Activated CD4-positive, CD25-positive, alpha-beta regulatory T cell (primary cell): ENCODE measurements at places on chromosomes 6 and 20.

DNA sequence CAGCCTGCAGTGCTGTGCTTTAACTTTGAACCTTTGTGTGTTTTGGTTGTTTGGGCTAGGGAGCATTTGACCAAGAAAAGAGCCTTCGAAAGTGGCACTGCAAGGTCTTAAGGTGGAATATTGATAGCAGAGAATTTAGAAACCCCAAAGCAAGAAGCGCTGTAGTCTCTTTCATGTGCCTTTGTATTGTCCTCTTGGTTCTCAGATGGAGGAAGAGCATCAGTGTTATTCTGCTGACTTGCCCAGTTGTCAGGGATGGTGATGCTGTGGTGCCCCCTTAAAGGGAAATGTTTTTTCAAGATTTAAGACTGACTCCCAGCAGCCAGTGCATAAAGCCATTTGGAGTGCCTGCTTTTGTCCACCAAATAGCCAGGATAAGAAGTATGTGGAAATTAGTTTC is 102.7 kb upstream of the INSM1 start:
- no peak for DNase-seq

DNA sequence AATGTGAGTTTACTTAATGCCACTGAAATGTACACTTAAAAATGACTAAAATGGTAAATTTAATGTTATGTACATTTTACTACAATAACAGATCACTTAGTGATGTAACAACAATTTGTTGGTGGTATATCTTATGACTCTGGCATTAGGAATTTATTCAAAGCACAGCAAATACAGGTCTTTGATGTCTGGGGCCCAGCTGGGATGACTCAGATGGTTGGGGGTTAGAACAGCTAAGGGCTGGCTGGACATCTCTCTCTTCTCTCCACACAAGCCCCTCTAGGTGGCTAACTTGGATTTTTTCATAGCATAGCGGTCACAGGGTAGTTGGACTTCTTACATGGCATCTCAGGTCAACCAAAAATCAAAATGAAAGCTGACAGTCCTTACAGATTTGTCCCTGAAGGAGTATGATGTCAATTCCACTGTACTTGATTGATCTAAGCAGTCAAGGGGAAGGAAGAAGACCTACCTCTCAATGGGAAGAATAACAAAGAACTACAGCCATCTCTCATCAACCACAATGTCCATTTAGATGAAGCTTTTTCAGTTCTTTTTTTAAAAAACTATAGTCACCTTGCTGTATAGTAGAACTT is 37.5 kb upstream of the LCA5 start:
- DNase-seq, result no peak

DNA sequence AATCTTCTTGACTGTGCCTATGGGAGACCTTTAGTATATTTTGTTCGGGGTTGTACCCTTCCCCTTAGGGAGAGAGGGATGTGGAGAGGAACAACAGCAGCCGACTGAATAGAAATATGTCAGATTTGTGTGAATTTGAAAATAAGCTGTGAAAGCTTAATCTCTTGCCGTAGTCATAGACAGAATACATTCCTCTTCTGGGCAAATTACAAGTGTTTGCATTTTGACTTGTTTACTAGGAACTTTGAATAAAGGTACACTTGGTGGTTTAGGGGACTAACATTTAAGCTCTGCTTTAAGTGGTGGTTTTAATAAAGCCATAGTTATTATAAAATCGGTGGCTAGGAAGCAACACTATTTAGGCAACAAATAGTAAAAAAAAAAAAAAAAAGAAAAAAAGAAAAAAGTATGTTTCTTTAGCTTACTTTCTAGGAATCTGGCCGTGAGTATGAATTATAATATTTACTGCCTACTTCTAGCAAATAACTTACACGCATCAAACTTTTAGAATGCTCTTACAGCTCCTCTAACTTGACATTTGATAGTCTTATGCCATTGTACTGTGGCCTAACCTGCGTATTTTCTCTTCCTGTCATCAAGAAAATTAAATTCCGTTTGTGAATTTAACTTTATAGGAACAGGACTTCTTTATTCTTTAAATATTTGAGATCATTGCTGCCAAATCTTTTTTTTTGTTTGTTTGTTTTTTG is 65.1 kb downstream of the ZBTB2 start:
- DNase-seq, result no peak

DNA sequence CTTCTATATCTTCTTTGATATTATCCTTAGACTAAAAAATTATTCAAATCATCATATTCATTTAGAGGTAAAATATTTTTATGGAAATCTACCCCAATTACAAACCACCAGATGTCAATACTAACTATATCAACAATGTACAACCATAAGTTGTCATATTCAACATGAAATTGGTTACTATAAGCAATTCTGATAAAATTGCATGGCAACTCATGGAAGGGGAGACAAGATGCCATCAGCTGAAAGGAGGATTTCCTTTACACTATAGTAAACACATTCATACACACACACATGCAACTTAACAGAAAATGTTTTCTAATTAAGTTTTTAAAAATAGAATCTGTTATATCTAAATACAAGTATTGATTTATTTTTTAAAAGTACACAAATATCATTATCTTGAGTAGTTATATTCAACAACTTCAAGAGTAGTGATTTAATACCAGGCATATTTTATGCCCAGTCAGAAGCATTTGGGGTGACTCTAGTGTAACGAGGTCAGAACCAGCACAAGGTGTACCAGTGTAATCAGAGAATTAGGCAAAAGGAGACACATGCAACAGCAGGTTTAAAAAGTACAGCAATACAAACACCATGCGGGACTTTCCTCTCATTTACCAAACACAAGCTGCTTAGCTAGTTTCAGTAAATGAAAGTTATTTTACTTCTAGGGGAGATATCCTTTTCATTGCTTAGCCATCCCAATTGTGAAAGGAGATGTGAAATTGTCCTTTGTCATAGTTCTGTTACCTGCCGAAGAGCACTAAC is 1.0 kb downstream of the FILIP1 start:
- DNase-seq, result no peak

- no peak for DNase-seq
Measured at GRCh38 chr6:157488716-157489118, 107.7 kb downstream of the ZDHHC14 start.

DNA sequence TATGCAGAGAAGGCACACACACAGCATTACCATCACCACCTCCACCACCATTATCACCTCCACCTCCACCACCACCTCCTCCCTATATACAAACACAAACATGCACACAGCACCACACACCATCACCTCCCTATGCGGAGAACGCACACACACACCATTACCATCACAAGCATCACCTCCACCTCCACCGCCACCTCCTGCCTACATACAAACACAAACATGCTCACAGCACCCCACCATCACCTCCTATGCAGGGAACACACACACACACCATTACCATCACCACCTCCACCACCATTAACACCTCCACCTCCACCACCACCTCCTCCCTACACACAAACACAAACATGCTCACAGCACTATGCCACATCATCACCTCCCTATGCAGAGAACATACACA is 236.5 kb upstream of the AFDN start:
- DNase-seq, result no peak

GRCh38 chr20:23131766-23132165 is 45.6 kb upstream of the CD93 start:
- no peak for DNase-seq

- DNase-seq, result no peak
Measured at GRCh38 chr6:132190815-132191175, 210.5 kb downstream of the MOXD1 start.

DNA sequence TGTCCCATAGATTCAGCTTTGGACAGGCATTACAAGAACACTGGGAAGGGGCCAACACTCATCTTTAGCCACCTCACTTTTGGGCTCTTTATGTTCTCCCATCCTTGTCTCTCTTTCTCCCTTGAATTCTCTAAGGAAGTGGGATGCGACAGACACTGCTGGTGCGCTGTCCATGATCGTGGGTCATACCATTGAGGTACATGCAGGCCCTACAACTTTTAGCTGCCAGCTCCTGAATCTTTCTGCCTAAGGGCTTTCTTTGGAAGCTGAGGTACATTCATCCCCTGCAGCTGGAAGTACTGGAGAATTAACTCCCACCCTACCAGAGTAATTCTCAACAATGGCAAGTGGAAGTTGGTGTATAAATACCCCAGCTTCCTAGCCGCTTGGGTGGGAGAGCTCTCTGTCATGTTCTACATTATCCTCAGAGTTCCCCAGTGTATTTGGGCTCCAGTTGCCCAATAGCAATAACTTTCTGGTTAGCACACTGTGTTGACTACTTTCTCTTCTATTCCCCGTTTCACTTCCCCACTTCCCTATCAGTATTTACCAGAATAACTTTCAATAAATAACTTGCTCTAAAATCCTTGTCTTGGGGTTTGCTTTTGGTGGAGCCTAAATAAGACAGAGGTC is 309.4 kb upstream of the RNF24 start:
- DNase-seq, result no peak

DNA sequence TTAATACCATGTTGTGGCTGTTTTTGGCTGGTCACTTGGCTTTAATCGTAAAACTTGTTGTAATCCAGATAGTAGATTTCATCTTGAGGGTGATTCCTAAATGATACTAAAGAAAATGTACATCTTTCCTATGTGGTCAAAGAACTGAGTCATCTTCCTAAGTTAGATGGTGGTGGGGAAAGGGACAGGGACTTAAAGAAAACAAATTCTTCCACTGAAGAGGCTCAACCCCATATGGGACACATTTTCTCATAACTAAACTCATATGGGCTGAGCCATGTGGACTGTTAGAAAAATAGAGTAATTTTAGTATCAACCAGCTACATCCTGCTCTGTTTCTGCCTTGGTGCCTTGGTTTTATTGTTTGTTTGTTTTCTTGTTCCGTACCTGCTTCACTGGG is 155.8 kb downstream of the TSHZ2 start:
- no peak for DNase-seq

- DNase-seq, result no peak
Measured at GRCh38 chr6:17741507-17741906, 34.8 kb upstream of the NUP153 start.

DNA sequence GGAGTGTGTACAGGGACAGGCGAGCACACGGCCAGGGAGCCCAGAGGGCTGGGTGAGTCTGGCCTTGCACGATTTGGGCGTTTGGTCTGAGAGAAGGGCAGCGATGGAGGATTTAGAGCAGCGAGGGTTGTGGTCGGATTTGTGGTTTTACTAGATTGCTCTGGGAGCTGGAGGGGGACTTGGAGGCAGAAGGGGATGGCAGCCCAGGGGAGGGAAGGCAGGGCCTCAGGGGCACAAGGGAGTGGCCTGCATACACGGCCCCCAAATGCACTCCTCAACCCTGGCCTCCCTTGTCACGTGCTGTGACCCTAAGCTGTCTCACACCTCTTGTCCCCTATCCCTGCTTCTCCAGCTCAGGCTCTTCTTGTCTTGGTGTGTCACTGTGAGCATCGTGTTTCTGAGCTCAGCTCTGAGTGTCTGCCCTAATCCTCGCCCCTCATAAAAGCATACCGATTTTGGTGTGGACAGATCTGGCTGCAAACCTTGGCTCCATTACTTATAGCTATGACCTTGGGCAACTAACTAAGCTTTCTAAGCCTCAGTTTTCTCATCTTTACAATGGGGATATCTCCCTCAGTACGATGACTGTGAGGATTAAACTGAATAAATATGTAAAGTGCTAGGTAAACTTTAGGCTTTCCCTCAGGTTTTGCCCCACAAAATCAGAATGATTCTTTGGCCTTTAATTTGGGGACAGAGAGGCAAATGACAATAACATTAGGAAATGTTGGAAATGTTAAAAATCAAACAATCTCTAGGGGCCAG is 120.1 kb upstream of the ARMC2 start:
- no peak for DNase-seq

- DNase-seq, result no peak
Measured at GRCh38 chr20:7199861-7200260, 432.4 kb downstream of the BMP2 start.

DNA sequence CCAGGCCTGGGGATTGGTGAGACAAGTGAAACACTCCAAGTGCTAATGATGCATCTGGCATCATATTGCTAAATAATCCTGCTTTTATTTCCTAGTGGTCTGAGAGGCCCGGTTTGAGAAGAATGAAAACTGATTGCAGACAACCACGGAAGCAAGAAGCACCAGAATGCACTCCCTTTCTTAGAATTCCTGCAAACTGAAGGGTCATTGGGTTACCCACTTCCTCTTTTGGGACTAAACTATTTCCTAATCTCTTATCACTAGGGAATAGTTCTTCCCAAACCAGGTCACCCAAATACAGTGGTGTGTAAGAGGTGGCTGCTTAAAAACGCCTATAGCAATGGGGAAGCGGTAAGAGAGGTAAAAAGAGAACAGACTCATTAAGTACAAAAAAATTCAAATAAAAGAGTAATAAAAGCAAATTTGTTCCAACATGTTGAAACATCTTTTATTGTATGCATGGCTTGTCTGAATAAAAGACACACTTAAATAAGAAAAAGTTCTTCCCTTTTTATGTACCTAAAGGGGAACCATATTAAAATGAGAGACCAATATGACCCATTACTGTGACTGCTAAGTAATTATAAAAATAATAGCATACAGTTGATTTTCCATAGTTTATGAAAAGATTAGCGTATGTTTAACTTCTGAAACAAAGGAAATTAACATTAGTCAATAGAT is 125.8 kb downstream of the MYB start:
- no peak for DNase-seq
